Aorta (tissue), 5 donors: ENCODE measurements at places on chromosomes 7 and 10. TPM values are rescaled to one million over a fixed set of nuclear protein-coding genes. Genes with fewer than 3 reads are reported as not detected.
A peak's percentile ranks its signal among the peaks of the same experiment; 100 is the strongest.

- no peak for DNase-seq
- H3K27me3 ChIP-seq, result no peaks in the 10 kb centered on the region
- no peak overlapping the region for H3K4me3 ChIP-seq
- no peak overlapping the region for H3K27ac ChIP-seq
Measured at GRCh38 chr10:20181434-20181833, 365.2 kb downstream of the PLXDC2 start.

DNA sequence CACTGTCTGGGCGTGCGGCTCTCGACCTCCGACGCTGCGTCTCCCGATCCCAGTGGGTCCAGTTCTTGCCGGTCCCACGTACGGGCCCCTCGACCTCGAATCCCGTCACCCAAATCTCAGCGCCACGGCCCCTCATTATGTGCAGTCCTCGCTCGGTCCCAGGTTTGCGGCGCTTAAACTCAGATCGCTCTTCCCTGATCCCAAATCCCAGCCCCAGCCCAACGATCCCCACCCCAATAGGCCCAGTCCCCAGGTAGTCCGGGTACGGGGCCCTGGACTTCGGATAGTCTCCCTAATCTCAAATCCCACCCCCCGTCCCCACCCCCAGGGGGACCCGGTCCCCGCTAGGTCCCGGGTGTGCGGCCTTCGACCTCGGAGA is 666 bp downstream of the HNRNPF start:
- peak overlapping the region; percentile 39 for H3K4me3 ChIP-seq
- no peaks in the 10 kb centered on the region for H3K36me3 ChIP-seq
- H3K27ac ChIP-seq, result peak overlapping the region; percentile 50
- H3K4me1 ChIP-seq, result peaks cover 6% of the 10 kb centered on the region

GRCh38 chr10:33139181-33139646 is 181.2 kb upstream of the ITGB1 start:
- H3K27ac ChIP-seq, result no peak overlapping the region
- no peak for DNase-seq
- no peaks in the 10 kb centered on the region for H3K36me3 ChIP-seq
- no peaks in the 10 kb centered on the region for H3K4me1 ChIP-seq
- no peaks in the 10 kb centered on the region for H3K27me3 ChIP-seq
- no peak overlapping the region for H3K4me3 ChIP-seq

DNA sequence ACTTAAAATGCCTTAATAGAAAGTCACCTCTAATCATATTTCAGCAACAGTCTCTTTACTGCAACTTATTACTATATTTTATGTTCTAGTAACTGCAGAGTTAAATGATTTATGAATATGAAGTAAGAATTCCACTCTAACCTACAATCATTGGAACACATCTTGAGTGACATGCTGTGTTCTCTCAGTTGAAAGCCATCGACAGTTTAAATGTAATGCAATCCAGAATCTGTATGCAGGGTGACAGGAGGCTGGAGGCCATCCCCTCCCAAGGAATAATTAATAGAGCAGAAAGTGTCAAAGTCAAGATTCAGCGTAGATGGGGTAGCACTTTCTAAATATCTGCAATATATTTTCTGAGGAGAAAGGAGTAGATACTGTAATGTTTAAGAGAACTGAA is 590.3 kb upstream of the SORCS1 start:
- H3K27me3 ChIP-seq, result no peaks in the 10 kb centered on the region
- DNase-seq, result no peak
- H3K4me3 ChIP-seq, result no peak overlapping the region
- H3K36me3 ChIP-seq, result no peaks in the 10 kb centered on the region
- H3K4me1 ChIP-seq, result no peaks in the 10 kb centered on the region
- no peak overlapping the region for H3K27ac ChIP-seq

DNA sequence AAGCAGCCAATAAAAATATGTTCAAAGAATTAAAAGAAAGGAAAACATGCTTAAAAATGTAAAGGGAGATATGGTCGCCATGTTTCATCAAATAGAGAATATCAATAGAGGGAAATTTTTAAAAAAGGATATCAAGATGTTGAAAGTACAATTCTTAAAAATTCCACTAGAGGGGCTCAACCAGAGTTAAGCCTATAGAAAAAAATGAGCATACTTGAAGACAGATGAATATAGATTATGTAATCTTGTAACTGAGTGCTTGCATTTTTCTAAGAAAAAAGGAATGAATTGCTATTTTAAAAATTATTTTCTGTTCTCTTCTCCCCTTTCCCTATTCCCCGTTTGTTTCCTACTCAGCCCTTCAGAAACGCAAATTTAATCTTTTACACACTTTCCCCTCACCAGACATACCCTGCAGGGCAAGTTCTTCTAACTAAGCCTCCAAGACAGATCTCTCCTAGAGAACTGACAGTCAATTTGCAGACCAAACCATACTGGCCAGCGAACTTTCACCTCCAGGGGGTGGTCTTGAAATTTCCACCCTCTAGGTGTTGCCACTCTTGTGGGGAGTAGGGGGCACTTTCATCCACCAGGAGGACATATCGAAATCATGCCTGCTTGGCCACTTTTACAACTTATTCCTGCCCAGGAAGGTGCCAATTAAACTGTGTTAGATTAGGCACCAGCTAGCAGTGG is 67.7 kb downstream of the NSUN6 start:
- no peaks in the 10 kb centered on the region for H3K36me3 ChIP-seq
- H3K4me1 ChIP-seq, result peaks cover 6% of the 10 kb centered on the region
- no peak overlapping the region for H3K4me3 ChIP-seq

DNA sequence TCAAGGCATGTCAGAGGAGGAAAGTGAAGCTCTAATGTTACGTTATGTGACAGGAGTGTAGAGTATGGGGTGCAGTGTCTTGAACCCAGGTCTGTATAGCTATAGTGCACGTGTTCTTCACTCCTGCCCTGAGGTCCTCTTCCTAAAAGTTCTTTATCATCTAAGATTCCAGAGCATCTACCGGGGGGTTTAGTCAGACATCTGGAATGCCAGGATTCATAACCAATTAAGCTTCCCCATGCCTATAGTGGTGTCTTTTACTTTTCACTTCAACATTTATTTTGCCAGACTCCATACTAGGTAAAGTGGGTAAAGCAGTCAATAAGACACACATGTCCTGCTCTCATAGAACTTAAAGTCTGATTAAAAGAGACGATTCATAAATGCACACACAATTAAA is 22.4 kb downstream of the PPP1R3C start:
- DNase-seq, result no peak
- no peak overlapping the region for H3K4me3 ChIP-seq
- peaks cover 11% of the 10 kb centered on the region for H3K4me1 ChIP-seq
- H3K27ac ChIP-seq, result peak overlapping the region; percentile 33
- H3K36me3 ChIP-seq, result no peaks in the 10 kb centered on the region
- no peaks in the 10 kb centered on the region for H3K27me3 ChIP-seq

DNA sequence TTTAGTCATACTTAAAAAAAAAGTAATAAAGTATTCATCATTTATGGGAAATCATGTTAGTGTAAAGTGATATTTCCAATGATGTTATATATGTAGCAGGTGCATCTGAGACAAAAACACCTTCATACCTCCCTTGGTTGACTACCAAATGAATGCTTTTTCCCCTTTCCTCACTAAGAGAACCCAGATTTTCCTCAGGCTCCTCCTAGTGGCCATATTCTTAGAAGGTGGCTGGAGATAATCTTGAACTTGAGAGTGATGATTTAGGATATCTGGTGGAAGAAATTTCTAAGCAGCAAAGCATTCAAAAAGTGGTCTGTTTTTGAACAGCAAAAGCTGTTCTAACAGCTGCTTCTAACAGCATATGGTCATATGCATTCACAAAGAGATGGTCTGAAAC is 16.8 kb upstream of the DNAH11 start:
- no peak for DNase-seq
- no peaks in the 10 kb centered on the region for H3K4me1 ChIP-seq
- H3K27me3 ChIP-seq, result no peaks in the 10 kb centered on the region
- no peak overlapping the region for H3K4me3 ChIP-seq
- H3K36me3 ChIP-seq, result no peaks in the 10 kb centered on the region

DNA sequence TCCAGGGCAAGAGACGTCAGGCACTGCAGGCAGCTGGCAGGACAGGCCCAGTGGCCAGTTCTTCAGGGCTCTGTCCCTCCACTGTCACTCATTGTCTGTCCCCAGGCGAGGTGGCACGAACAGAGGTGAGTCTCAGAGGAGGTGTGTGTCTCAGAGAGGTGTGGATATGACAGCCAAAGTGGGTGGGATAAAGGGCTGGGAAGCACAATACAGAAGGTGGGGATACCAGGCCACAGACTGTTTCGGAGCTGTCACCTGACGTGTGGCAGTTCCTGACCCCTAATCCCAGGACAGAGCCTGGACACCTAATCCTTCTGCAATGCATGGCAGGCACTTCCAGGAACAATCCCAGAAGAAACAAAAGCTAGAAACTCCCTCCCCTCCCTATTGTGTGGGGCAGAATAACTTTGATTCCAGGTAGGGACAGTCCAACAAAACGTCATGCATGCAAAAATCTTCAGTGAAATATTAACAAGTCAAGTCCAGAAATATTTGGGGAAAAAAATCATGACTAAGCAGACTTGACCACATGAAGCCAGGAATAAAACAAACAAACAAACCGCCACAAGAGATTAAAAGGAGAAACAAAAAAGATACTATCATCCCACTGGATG is 11.6 kb downstream of the KLRG2 start:
- no peak overlapping the region for H3K4me3 ChIP-seq
- H3K27ac ChIP-seq, result no peak overlapping the region
- no peak for DNase-seq
- no peaks in the 10 kb centered on the region for H3K4me1 ChIP-seq

- H3K4me3 ChIP-seq, result no peak overlapping the region
- H3K27ac ChIP-seq, result no peak overlapping the region
- DNase-seq, result no peak
Measured at GRCh38 chr10:7389346-7389745, 21.5 kb downstream of the SFMBT2 start.

DNA sequence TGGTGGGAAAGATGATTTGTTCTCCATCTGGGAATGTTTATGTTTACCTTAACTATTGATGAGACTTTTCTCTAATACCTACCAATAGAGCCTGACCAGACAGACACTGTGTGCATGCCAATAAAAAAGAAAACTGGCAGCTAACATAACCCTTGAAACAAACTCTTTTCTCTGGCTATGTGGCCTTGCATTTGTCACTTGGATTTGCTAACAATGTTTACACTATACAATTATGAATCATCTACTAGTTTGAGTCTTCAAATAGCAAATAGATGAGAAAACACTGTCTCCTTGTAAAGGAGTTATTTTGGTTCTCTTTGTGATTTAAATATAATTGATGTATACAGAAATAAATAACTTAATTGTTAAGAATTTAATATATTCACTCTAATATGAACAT is 273.1 kb downstream of the SEMA3D start:
- H3K4me3 ChIP-seq, result no peak overlapping the region
- no peaks in the 10 kb centered on the region for H3K36me3 ChIP-seq
- H3K27ac ChIP-seq, result no peak overlapping the region
- H3K27me3 ChIP-seq, result no peaks in the 10 kb centered on the region
- H3K4me1 ChIP-seq, result no peaks in the 10 kb centered on the region

DNA sequence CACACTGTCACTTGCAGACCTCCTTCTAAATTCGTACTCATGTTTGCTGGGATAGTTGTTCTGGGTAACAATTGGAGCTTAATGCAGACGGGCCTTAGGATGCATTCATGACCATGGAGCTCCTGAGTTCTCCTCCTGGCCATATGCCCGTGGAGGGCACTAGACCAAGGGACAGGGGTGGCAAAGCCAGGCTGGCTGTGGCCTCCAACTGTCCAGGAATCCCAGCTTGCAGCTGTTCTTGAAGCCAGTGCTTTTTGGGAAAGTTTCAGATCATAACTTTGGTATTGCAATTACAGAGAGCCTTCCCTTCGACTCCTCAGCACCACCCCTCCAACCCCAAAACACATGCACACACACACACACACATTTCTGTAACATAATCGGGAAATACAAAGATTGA is 30.6 kb downstream of the ANTXRL start:
- no peak overlapping the region for H3K27ac ChIP-seq
- no peaks in the 10 kb centered on the region for H3K27me3 ChIP-seq
- no peaks in the 10 kb centered on the region for H3K36me3 ChIP-seq
- H3K4me3 ChIP-seq, result no peak overlapping the region
- no peak for DNase-seq

GRCh38 chr7:66257481-66257880 is 52.3 kb downstream of the TPST1 start:
- no peaks in the 10 kb centered on the region for H3K4me1 ChIP-seq
- no peak for DNase-seq
- H3K4me3 ChIP-seq, result no peak overlapping the region
- no peaks in the 10 kb centered on the region for H3K36me3 ChIP-seq
- no peaks in the 10 kb centered on the region for H3K27me3 ChIP-seq
- H3K27ac ChIP-seq, result no peak overlapping the region

DNA sequence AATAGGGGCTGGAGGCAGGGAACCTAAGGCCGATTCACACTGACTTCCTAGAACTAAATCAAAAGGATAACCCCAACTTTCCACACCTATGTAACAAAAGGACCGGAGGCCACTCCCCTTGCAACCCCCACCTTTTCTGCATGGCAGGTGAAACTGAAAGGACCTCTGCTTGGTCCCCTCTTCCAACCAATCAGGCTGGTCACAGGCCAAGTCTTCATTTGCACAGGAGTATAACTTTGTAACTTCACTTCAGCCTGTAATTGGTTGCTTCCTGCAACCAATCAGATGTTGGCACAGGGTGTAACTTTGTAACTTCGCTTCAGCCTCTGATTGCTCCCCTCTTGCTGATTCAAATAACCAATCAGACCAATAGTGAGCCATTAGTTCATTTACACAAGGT is 190.0 kb downstream of the FAM107B start:
- no peaks in the 10 kb centered on the region for H3K27me3 ChIP-seq
- H3K4me3 ChIP-seq, result no peak overlapping the region
- H3K27ac ChIP-seq, result no peak overlapping the region
- no peak for DNase-seq

GRCh38 chr10:43857931-43858315 is 209.2 kb upstream of the ZNF32 start:
- DNase-seq, result no peak
- H3K4me3 ChIP-seq, result no peak overlapping the region
- peaks cover 12% of the 10 kb centered on the region for H3K4me1 ChIP-seq
- no peaks in the 10 kb centered on the region for H3K27me3 ChIP-seq

- no peak overlapping the region for H3K4me3 ChIP-seq
- H3K4me1 ChIP-seq, result no peaks in the 10 kb centered on the region
- DNase-seq, result no peak
- no peak overlapping the region for H3K27ac ChIP-seq
- no peaks in the 10 kb centered on the region for H3K36me3 ChIP-seq
Measured at GRCh38 chr10:121243609-121244241, 354.5 kb downstream of the FGFR2 start.

- no peak overlapping the region for H3K4me3 ChIP-seq
- H3K27ac ChIP-seq, result no peak overlapping the region
- peak; percentile 37 for DNase-seq
- no peaks in the 10 kb centered on the region for H3K27me3 ChIP-seq
- no peaks in the 10 kb centered on the region for H3K4me1 ChIP-seq
Measured at GRCh38 chr10:47021850-47022249, 110.6 kb downstream of the PTPN20 start.

GRCh38 chr10:76972541-76972940 is 665.1 kb downstream of the KCNMA1 start:
- H3K4me1 ChIP-seq, result no peaks in the 10 kb centered on the region
- H3K4me3 ChIP-seq, result no peak overlapping the region
- H3K27ac ChIP-seq, result no peak overlapping the region
- H3K36me3 ChIP-seq, result peaks cover 6% of the 10 kb centered on the region
- DNase-seq, result no peak

- no peaks in the 10 kb centered on the region for H3K36me3 ChIP-seq
- H3K4me3 ChIP-seq, result no peak overlapping the region
- DNase-seq, result peak; percentile 22
- H3K27me3 ChIP-seq, result no peaks in the 10 kb centered on the region
Measured at GRCh38 chr10:43220657-43221418, 46.0 kb downstream of the RASGEF1A start.

The CYP3A4 gene
- not detected for total RNA-seq

The ADAMTS14 gene
- 0.62 TPM for total RNA-seq

The STEAP1 gene
- total RNA-seq, result 41.1 TPM

The ADRB1 gene
- 0.19 TPM for total RNA-seq
